OCI-M1 (cell line): ENCODE measurements at places on chromosomes 5 and 9.
A peak's percentile ranks its signal among the peaks of the same experiment; 100 is the strongest.

DNA sequence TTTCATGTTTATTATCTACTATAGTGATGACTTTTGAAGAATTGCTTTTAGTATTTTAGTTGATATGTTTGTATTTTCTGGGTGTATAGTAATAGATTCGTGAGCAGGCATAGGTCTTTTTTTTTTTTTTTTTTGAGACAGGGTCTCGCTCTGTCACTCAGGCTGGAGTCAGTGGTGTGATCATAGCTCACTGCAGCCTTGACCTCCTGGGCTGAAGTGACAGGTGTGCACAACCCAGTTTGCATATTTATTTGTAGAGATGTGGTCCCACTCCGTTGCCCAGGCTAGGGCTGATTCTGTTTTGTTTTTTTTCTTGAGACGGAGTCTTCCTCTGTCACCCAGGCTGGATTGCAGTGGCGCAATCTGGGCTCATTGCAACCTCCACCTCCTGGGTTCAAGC, 11.9 kb downstream of the ERBIN start:
- DNase-seq: no peak

GRCh38 chr9:7243838-7244237, 486.1 kb downstream of the KDM4C start:
- DNase-seq: no peak

DNA sequence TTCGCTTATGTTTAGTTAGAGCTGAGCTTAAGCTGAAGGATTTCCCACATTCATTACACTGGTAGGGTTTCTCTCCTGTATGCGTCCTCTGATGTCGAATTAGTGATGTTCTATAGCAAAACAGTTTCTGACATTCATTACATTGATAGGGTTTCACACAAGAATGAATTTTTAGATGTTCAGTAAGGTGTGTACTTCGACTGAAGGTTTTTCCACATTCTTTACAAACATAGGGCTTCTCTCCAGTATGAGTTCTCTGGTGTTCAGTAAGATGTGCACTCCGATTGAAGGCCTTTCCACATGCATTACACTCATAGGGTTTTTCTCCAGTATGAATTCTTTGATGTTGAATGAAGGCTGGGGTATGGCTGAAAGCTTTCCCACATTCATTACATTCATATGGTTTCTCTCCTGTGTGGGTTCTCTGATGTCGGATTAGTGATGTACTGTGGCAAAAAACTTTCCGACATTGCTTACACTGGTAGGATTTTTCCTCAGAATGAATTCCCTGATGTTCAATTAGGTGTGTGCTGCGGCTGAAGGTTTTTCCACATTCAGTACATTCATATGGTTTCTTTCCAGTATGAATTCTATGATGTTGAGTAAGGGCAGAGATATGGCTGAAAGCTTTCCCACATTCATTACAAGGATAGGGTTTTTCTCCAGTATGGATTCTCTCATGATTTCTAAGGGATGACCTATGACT, 14.6 kb downstream of the ZNF883 start:
- DNase-seq: peak; percentile 15

DNA sequence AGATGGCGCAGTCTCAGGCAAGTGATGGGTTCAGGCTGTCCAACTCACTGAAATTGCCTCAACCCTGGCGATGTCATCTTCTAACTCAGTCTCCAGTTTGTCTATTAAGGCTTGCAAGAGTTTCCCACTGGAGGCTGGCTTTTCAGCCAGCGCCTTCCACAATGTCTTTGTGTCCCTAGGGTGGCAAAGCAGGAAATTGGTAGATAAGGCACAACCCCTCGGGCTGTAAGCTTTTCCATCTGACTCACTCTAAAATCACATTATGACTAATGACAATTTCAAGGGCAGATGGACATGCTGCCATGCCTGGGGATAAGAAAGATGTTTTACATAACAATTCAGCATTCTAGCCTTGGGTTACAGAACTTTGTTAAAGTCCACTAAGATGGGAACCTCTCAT, 61.9 kb downstream of the MROH2B start:
- peak; percentile 6 for DNase-seq

- DNase-seq: peak; percentile 64
Observed at GRCh38 chr9:104177003-104177611, 83.0 kb downstream of the SMC2 start.

- DNase-seq: no peak
Observed at GRCh38 chr5:98794001-98794400, 20.5 kb downstream of the RGMB start.

GRCh38 chr5:167634432-167634831, 657.0 kb upstream of the WWC1 start:
- DNase-seq: no peak

- no peak for DNase-seq
Observed at GRCh38 chr5:93034621-93035590, 546.1 kb downstream of the NR2F1-AS1 start.

GRCh38 chr9:98924946-98925820, 18.5 kb upstream of the COL15A1 start:
- DNase-seq: no peak

GRCh38 chr5:97400537-97400936, 217.5 kb upstream of the RIOK2 start:
- no peak for DNase-seq

DNA sequence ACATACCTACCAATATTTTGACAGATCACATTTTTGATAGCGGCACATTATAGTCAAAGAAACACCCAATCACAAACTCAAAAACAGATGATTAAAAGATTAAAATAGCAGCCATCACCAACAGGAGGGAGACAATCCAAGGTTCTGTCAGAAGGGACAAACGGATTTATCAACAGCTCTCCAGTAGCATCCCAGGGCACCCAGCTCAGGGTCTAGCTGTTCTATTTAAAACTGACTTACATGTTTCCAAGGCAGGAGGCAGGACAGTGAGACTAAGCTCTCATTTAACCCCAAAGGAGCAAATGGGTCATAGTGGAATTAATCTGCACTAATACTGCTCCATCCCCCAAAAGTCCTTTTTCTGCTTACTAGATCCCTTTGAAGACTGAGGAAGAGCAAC, 3.2 kb downstream of the AGTPBP1 start:
- no peak for DNase-seq

DNA sequence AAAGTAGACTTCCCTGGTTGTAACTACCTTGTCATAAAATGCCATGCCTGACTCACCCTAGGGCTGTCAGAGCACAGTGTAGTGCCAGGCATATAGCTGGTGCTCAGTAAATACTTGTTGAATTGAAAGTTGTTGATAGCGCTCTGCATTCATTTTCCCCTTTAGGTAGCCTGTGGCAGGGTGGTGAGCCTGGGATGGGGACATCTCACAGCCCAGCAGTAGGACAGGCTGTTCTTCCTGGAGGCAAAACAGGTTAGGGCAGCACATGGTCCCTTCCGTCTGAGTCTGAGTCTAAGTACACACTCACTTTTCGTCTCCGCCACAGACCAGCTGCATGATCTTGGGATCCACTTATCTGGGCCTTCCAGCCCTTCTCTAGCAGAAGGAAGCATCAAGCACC, 401.9 kb downstream of the ZSWIM6 start:
- no peak for DNase-seq

DNA sequence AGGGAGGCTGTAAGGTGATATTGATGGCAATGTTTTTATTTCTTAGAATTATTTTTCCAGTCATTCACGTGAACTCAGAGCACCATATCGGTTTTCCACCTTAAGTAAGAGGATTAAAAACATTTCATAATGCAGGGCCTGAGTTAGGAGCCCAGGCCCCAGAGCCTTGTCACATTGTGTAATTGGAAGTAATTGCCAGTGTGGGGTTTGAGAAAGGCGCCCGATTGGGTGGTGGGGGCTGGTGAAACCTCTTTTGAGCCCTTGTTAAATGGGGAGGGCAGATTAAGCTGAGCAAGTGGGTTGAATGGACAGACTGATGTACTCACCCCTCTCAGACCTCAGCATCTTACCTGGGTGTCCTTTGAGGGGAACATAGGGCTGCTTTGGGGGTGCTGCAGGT, 116.7 kb upstream of the PITX1 start:
- no peak for DNase-seq

GRCh38 chr5:65338606-65339151, 143.0 kb downstream of the ADAMTS6 start:
- DNase-seq: no peak

GRCh38 chr9:124137009-124137943, 120.5 kb upstream of the NEK6 start:
- no peak for DNase-seq

DNA sequence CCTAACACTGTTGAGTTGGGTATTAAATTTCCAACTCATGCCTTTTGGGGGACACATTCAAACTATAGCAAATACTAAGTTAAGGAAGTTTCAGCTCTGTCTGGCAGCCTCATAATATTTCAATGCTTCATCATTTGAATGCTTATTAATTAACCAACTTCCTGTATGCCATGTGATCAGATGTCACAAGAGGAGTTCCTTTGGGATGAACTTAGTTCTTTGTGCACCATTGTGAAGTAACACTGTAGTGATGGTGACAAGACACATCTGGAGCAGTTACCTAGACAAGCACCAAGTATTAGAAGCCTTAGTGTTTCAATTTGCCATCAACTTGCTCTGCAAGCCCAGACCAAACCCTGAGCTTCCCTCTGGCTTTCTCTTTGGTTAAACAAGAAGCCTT, 90.7 kb upstream of the IL12B start:
- no peak for DNase-seq

DNA sequence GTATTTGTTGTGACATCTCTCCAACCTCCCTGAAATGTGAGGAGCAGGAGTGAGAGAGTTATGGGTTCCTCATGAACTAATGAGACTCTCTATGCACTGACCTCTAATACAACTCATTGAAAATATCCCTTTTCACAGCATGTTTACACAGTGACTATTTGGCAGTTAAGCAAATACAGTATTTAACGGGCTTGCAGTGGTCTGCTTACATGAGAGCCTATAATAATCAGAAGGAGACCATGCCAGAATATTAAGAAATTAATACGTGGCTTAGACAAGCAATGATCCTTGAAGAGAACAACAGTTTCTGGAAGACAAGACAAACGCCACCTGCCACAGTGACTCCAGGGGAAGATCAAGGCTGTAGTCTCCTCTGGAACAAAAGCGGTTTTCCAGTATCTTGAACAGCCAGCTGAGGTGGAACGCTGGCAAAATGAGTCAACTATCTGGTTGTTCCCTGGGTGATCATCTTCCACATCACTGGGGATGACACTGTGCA, 424.5 kb downstream of the DMAC1 start:
- DNase-seq: no peak

- no peak for DNase-seq
Observed at GRCh38 chr5:169374761-169375160, 73.8 kb upstream of the SLIT3 start.

- no peak for DNase-seq
Observed at GRCh38 chr9:31519011-31519410, 865.4 kb upstream of the ACO1 start.

GRCh38 chr5:111707630-111708164, 49.3 kb downstream of the NREP start:
- DNase-seq: no peak

DNA sequence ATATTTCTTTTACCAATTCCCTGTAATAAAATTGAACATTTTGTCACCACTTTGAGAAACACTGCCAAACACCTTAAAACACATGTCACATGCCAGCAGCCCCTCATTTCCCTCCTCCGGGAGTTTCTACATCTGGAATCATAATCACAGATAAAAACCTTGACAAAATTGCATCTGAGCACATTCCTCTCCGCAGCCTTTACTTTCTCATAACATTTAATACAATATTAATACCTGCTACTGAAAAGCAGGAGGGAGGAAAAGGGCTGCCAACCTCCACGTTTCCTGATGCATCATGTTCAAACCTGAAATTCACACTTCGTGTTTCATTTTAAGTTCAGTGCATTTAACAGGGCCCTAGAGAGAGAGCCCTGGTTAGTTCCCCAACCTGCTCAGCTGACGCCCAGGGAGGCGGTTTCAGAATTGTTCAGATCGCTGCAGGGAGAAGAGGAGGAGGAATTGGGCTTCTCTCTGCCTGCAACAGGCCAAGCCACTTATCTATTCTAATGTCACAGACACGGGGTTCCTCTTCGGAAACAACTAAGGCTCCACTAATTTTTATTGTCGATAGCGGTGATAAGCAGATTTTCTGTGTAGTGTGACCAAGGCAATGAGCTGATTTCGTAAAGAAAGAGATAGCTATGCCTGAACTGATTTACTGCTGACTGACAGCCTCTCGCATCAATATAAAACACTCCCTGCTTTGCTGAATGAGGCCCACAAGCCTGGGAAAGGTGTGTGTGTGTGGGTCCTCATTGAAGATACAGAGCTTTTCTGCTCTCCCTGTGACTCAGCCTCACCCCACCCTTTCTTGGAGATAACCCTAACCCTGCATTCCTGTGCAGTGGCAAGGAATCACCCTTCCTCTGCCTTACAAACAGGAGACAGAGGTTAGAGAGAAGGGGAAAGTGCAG, 4.9 kb upstream of the LHX2 start:
- DNase-seq: peak; percentile 47

GRCh38 chr5:164354139-164354751, 848.8 kb downstream of the MAT2B start:
- peak; percentile 79 for DNase-seq

DNA sequence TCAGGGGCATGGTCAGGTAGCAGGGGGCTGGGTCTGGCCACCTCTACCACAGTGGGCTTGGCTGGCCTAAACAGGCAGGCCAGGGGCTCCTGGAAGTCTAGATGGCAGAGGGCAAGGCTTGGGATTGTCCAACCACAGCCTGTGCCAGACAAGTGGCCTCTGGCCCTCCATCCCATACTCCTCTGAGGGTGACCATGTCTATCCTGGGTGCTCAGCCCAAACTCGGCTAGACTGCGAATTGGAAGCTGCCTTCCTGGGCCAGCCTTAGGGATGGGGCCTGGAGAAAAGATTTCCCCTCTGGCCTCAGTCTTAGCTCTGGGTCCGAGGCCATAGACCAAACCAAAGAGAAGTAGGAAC, 110.5 kb downstream of the PHF2 start:
- DNase-seq: no peak

GRCh38 chr9:117528225-117528624, 113.4 kb upstream of the ASTN2 start:
- DNase-seq: no peak

GRCh38 chr9:121226175-121226574, 24.5 kb upstream of the RAB14 start:
- DNase-seq: no peak

GRCh38 chr5:180141068-180141660, 67.8 kb downstream of the RASGEF1C start:
- no peak for DNase-seq

- no peak for DNase-seq
Observed at GRCh38 chr9:90514877-90515276, 127.7 kb downstream of the DIRAS2 start.

DNA sequence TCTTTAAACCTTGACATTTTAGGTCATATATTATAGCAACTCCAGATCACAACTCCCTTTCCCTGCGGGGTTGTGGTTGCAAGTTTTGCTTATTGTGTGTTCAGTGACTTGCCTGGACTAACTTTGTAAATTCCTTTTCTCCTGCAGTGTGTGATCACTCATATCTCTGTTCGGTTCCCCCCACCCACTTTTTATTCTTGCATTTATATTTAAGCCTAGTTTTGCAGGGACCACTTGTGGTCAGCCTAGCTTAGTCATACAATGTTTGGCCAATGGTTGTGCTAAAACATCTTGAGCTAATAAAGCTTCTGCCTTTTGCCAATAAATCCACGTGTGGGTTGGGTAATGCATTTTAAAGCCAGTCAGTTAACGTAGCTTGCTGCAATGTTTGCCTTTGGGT, 146.5 kb upstream of the IRX4 start:
- DNase-seq: no peak
